ENCODE measurements at places on chromosomes 3 and 15. TPM values are rescaled to one million over a fixed set of nuclear protein-coding genes. Genes with fewer than 3 reads are reported as not detected.

Gene RPLP1
- 770 TPM for total RNA-seq

Gene ZIC4
- total RNA-seq = not detected

Gene ROPN1
- total RNA-seq = not detected

Gene ACAD11
- 138 TPM for total RNA-seq

Gene SCN10A
- total RNA-seq = not detected

Gene FANCD2
- total RNA-seq = 38.0 TPM

DNA sequence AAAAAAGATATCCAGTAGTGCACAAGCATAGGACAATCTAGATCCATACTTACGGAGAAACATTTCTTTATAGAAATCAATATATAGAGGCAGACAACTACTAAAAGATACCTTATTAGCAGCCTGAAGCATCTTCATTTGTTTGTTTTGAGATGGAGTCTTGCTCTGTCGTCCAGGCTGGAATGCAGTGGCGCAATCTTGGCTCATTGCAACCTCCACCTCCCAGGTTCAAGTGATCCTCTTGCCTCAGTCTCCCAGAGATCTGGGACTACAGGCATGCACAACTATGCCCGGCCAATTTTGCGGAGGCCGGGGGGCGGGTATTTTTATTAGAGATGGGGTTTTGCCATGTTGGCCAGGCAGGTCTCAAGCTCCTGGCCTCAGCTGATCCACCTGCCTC lies 18.3 kb upstream of the SLMAP start:
- DNase-seq = no peak

GRCh38 chr3:56629451-56629850 lies 53.6 kb downstream of the TASOR start:
- no peak for DNase-seq

DNA sequence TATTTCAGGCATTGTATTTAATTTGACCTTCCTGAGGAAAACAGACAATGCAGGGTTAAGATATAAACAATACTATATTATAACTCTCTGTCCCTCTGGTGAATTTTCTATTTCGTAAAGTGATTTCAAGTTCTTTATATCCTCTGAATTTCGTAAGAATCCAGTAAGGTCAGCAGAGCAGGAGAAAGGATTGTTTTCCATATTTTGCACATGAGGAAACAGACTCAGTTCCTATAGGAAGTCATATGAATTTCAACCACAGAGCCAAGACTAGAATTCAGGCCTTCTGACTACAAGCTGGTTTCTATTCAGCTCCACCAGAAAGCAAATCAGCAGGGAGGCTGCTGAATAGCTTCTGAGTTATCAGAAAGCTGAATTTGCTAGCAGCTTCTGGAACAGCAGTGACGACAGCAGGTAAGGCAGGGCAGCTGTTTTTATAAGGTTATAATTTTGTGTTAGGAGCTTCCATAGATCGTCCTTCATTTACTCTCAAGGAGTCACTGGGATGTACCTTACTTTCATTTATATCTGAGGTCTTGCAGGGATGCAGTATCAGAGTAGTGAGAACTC lies 11.1 kb upstream of the PLAAT1 start:
- DNase-seq = no peak

DNA sequence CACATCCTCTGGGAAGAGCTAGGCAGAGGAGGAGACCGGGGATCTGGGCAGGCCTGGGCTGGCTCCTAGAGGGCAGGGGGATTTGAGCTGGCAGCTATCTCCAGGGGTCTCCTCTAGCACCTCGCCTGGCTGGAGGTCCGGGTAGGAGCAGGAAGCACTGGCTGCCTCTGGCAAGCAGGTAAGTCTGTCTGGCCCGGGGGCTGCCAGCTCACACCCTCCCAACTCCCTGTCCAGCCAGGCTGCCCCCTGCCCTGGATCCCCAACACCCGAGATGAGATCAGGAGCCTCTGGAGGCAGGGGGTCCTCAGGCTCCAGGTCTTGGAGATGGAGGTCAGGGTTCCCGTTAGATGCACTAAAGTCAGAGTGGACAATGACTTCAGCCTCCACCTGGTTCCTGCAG lies 6.2 kb upstream of the IGDCC3 start:
- no peak for DNase-seq

- no peak for DNase-seq
Measured at GRCh38 chr3:50224639-50225038, 11.4 kb upstream of the GNAI2 start.

DNA sequence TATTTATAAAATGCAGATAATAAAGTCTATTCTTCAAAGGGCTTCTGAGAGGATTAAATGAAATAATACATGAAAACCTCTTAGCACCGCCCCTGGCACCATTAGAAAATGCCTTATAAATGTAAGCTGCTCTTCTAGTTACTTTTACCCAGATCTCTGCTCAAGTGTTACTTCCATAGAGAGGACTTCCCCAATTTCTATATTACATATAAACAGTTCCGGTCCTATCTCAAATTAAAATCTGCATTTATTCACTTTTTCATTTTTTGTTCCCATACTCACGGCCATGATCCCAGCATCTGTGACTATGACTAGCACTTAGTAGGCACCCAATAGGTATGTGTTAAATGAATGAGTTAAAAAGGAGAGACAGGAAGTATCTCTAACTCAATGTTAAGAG lies 890.9 kb upstream of the CFAP20DC start:
- DNase-seq = no peak

GRCh38 chr15:99826157-99826780 lies 93.0 kb upstream of the LYSMD4 start:
- no peak for DNase-seq

- DNase-seq = no peak
Measured at GRCh38 chr3:74489050-74489792, 125.2 kb downstream of the CNTN3 start.

DNA sequence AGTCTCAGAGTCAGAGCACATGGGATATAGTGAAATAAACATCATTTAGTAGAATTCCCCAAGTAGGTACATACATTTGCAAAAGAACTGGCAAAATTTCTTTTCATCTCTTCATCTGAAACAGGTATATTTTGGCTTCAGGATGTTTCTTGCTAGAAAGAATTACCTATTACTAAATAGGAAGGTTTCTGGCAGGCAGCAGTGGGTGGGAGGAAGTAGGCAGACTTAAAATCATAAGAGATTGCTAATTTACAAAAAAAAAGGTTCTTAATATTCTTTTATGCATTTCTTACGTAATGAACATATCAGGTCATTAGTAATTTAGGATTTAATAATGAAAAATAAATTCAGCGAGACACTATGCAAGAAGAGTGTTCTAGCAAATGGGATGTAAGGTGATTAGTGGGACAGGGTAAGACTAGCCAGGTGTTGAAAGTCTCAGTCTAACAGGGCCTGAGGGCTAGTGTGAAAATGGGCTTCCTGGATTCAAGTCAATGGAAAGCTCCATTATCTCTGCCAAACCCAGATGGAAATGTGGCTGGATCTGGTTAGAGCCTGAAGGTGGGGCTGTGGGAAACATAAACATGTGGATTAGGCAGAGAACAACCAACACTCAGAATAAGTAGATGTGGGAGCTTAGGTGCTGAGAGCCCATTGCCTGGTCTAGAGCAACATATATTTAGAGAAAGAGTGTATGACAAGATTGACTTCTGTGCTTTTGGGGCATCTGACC lies 127.4 kb upstream of the FEZF2 start:
- no peak for DNase-seq

DNA sequence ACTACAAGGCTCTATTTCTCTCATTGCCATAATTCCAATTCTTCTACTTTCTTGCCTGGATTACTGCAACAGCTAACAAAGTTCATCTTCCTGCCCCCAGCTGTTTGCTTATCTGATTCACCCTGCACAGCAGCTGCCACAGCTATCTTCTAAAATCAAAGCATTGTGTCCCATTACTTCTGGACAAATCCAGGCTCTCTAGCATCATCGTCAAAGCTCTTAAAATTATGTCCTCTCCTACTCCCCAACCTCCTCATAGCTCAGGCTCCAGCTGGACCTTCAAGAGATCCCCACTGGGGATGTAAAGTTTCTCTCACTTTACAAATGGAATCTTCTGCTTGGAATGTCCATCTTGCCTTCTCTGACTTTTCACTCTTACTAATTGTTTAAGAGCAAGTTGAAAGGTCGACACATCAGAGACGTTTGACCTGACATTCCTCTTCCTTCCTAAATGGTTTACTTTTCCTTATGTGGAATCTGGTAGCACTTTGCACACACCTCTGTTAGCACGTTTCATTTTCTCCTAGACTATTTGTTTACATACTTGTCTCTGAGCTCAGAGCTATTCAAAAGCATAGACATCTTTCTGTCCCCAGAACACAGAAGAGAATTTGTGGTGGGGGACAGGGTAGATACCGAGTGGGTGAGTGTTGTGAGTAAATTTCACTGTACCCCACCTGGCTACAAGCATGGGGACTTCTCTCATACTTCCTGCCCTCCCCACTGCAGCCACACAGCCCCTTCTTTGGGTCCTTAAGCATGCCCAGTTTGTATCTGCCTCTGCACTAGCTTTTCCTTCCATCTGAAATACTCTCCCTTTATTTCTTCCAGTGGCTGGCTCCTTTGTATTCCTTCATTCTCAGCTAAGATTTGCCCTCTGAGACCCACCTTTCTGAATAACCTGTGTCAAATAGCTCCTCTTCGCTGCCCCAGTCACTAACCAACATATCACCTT lies 77.9 kb downstream of the SERPINI1 start:
- DNase-seq = no peak

- peak; percentile 81 for DNase-seq
Measured at GRCh38 chr15:44726568-44727484, 9.5 kb upstream of the TRIM69 start.

DNA sequence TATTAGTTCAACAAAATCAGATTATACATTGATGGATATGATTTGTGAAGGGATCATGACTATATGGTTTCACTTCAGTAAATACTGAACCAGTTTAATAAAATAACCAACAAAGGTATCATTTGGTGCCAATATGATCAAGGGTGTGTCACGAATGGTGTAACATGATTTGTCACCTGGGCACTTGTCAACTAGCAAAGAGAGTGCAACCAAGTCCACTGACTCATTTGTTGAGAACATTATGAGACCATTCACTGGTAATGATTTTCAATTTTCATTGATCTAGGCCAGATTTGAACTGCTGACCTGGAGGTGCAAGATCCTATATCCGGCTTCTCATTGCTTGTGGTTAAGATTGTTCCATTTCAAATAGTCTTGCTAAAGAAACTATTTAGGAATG lies 1037.9 kb downstream of the ROBO2 start:
- DNase-seq = no peak

GRCh38 chr15:74421302-74422245 lies 12.2 kb downstream of the SEMA7A start:
- no peak for DNase-seq

DNA sequence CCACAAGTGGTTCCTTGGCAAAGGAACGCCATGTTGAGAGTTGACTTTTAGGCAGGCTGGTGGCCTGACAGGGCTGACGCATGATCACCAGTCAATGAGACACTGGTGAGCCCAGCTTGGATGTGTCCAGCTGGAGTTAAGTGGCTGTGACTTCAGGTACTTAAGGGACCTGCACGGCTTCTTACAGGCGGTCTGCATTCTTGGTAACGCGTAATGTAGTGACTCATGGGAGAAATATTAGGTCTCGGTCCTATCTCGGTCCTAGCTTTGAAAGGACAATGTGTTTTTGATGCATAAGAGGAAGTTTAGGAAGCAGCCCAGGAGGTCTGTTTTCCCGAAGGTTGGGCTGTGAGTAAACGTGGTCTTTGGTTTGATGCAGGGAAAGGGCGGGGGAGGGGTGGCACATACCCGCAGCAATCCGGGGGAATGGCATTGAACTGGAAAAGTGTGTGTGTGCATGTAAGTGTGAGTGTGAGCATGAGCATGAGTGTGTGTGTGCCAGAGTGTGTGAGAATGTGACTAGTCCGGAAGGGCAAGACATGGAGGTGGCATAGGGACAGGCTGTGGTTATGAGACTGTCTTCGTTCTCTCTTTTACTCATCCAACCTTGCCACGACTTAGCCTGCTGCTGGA lies 55.3 kb downstream of the FAM43A start:
- peak; percentile 28 for DNase-seq

All from Peyer's patch (tissue), 4 donors.